ENCODE measurements at places on chromosomes 11 and 22.

GRCh38 chr22:24146194-24146616, 35.1 kb upstream of the SUSD2 start:
- DNase-seq, result no peak

- no peak for DNase-seq
Measured at GRCh38 chr22:20080776-20081654, 974 bp downstream of the DGCR8 start.

DNA sequence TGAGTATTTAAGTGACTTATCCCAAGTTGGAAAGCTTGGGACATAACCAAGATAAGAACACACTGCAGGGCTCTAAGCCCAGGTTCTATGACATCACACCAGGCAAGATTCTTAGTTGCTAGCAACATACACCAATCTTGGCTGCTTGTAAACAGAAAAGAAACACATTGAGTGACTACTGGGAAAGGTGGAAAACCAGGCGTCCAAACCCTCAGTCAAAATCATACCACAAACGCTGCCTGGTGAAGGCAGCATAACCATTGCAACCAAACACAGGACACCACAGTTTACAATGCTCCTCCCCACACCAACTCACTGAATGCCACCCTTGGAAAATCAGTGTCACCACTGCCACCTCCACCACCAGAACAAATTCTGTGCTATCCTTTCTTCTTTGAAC, 379.9 kb downstream of the TTC28 start:
- DNase-seq, result no peak

GRCh38 chr11:117805045-117805444, 8.0 kb upstream of the DSCAML1 start:
- no peak for DNase-seq

DNA sequence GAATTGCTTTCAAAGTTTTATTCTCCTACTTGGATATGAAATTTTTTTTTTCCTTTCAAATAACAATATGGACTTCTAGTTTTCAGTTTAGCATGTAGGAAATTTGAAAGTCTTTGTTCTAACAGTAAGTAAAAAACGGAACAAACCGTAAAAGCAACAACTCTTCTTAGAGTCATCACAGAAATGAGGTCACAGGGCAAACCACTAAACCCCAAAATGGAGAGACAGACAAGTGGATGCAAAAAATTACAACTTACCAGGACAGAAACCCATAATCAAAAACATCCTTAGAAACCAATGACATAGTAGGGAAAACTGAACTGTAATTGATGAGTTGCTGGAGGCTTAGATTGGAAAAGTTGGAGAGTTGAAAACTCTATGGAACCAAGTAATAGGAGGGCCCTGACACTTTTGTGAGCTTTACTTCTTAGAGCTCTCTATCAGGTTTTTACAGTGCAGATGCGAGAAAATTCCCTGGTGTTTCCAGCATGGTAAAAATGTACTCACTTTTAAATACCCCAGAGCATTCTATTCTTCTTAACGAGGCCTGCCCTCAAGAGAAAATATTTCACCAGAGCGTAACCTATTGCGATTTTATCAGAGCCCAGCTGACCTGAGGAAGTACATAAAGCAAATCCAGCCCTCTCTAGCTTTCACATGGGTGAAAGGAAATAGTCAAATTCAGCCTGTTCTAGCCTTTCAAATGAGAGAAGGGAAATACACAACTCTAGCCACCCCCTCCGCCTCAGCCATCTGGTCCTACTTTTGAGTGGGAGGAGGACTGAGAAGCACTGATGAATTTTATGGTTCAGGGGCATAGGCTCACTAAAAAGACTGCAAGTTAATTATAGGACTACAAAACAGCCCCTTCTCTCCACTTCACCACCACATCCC, 39.1 kb downstream of the CASP12 start:
- DNase-seq, result no peak

DNA sequence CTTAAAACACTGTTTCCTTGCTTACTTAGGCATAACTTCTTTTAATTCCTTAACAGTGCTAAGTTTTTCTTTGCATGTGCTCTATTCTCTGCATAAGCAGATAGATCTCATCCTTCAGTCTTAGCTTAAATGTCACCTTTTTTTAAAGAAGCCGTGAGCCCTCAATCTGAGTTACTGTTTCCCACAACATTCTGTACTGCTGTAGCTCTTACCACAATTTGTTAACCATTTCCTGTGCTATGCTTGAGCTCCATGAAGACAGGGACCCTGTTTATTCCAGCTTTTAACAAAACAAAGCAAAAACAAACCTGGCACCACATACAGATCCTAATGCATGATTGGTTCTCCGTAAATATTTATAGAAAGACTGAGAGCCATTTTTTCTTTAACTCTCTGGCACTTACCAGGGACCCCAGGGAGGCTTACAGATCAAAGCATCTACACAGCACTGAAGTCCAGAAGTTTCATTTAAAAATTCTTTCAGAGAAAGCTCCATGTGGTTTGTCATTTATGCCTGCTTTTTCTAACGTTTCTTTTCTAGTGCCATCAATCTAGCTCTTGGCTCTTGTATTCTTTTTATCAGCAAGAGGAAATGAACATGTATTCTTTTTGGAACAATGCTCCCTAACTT, 74.9 kb downstream of the DYNC2H1 start:
- no peak for DNase-seq

GRCh38 chr22:23549198-23549595, 30.9 kb downstream of the IGLL1 start:
- DNase-seq, result peak; percentile 18

GRCh38 chr11:27153136-27153535, 112.5 kb downstream of the BBOX1 start:
- no peak for DNase-seq

GRCh38 chr11:73287400-73288101, 15.4 kb downstream of the P2RY6 start:
- no peak for DNase-seq

- DNase-seq, result no peak
Measured at GRCh38 chr11:3879967-3880542, 24.6 kb downstream of the STIM1 start.

DNA sequence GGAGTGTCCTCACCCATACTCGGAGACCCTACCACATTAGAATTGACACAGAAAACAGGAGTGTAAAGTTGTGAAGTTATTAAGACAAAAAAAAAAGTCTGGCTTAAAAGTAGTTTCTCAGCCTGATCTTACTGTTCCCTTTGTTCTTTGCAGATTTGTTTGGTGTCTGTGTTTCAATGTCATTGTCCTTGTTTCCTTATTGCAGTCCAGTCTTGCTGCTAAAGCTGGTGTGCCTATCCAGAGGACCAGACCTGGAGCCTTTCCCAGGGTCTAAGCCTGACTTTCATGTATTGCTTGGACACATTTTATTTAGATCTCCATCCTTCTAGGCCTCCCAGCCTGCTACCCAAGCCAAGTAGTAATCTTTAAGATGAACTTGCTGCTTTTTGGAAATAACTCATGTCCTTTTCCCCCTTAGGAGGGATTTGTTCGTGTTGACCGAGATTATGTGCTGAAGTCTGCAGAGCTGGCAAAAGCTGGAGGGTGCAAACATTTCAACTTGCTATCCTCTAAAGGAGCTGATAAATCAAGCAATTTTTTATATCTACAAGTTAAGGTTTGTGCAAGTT, 11.3 kb upstream of the PRMT3 start:
- DNase-seq, result no peak

- no peak for DNase-seq
Measured at GRCh38 chr11:66006134-66006890, 4.0 kb downstream of the BANF1 start.

DNA sequence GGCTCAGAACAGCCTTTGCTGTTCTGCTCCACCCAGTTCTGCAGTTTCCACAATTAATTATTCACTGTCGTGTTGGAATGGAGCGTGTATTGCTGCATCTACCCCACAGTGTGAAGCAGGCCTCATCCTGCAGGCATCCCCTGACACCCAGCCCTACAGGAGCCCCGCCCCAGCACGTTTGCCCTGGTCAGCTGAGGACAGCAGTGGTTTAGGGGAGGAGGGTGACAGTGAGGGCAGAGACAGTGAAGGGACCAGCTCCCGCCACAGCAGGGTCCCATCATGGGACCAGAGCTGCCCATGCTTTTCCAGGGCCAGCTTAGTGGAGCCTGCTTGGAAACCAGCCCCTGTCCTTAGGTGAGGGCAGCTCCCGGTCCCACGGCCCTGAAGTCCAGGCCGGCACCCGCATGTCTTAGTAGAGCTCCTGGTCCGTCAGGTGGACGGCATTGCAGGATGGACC, 273.0 kb downstream of the TBC1D22A start:
- no peak for DNase-seq

- no peak for DNase-seq
Measured at GRCh38 chr11:79054636-79055035, 386.2 kb downstream of the TENM4 start.

DNA sequence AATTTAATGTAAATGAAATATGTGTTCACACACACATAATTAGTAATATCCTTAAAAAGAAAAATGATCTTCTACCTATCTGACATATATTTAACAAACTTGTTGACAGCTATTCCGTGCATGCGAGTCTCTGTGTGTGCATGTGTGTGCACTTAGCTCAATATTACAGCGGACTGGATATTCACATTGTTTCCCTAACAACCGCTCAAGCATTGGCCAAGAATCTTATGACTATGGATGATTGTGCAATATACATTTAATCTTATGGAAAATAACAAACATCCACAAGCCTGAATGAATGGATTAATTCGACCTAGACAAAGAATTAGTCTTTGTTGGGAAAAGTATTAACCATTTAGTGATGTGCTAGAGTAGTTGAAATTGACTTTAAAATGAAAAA, 1078.6 kb downstream of the LRRC4C start:
- no peak for DNase-seq

GRCh38 chr11:74233683-74234082, 62.6 kb downstream of the PPME1 start:
- no peak for DNase-seq

- no peak for DNase-seq
Measured at GRCh38 chr11:76252631-76253070, 46.3 kb upstream of the WNT11 start.

DNA sequence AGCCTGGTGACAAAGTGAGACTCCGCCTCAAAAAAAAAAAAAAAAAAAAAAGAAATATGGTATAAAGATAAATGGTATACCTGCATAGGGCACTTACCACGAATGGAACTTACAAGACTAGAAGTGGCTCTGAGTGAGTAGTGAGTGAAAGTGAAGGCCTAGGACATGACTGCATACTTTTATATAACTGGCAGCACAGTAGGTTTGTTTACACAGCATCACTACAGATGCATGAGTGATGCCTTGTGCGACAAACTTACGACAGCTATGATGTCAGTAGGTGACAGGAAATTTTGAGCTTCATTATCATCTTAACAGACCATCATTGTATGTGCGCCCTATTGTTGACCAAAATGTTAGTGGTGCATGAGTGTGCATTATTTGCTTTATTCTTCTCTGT, 17.7 kb downstream of the XRCC6 start:
- no peak for DNase-seq

- DNase-seq, result peak; percentile 25
Measured at GRCh38 chr11:1371836-1372465, 17.8 kb upstream of the BRSK2 start.

DNA sequence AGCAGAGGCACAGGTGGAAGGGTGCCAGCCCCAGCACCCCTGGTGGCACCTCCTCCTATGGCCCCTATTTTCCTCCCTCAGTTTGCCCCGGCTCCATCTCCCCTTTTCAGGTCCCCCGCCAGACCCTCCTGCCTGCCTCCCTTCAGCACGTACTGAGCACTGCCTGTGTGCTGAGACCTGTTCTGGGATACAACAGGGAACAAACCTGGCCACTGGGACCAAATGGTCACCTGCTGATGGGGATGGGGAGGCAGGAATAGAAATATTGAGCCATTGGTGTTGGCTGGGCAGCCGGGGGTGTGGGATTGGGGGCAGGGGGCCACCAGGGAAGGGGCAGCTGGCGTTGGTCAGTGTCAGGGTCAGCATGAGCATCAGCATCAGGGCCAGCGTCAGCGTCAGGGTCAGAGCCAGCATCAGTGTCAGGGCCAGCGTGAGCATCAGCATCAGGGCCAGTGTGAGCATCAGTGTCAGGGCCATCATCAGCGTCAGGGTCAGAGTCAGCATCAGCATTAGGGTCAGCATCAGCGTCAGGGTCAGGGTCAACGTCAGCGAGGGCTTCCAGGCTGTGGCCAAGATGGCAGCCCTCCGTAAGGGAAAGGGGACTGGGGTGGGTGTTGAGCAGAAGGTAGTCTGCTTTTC, 7.5 kb downstream of the ZNF74 start:
- DNase-seq, result no peak

- no peak for DNase-seq
Measured at GRCh38 chr11:128701936-128702335, 8.1 kb downstream of the FLI1 start.

DNA sequence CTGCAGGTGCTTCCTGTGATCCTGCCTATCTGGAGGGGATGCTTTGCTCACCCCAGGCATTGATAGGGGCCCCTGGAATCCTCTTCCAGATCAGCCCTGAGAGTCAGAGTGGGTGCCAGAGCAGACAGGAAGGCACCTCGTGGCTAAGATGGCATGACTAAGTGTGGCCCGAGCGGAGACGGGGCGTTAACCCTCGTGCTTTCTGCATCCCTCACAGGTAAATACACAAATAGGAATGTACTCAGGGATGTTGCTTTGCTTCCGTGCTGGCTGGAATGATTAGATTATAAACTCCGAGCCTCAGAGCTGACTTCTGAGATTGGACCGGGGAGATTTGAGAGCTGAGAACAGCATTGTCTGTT, 312.7 kb upstream of the B3GAT1 start:
- DNase-seq, result no peak

- DNase-seq, result no peak
Measured at GRCh38 chr11:7353100-7353499, 101.4 kb downstream of the SYT9 start.

DNA sequence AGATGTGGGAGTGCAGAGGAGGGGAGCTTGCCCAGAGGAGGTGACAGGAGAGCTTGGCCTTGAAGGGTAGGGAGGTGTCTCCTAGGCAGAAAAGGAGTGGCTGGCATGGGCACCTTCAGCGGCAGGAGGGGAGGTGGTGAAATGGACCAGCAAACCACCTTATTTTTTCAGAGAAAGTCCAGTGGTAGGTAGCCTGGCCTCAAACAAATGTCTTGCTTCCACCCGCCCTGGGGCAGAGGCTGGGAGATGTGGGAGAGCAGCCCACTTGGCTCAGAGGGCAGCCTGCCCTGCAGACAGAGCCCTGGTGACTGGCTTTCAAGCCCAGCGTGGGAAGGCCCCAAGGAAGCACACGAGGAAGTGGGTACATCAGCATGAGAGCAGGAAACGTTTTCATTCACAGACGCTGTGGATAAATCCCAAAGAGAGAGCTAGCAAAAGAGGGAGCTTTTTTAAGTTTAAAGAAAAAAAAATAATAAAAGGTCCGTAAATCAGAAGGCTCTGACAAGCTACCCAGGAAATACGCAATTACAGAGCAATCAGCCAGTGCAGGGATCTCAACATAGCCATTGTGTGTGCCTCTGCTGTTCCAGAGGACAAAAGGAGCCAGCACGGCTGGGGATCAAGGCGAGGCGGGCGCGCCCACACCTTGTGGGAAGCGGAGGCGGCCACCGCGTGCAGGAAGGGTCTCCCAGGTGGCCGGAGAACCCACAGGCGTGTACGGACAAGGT, 238.7 kb upstream of the PLET1 start:
- DNase-seq, result no peak

DNA sequence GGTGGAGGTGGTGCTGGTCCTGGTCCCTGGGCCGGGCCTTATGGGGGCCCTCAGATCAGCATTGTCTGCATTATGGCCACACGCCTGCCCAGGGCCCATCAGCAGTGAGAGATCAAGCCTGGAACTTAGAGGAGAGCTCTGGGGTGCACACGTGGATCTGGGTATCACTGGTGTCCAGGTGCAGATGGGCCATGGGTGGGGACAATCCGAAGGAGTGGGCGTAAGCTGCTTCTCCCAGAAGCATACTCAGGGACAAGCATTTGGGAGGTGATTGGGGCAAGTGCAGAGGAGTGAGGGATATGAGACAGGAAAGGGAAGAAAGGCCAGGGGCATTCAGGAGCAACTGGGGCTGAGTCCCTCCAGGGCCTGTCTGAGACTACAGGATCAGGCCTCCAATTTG, 84.3 kb downstream of the CSNK2A3 start:
- no peak for DNase-seq

Measured in D341Med (cell line).